ENCODE measurements at places on chromosomes 16 and 17.

DNA sequence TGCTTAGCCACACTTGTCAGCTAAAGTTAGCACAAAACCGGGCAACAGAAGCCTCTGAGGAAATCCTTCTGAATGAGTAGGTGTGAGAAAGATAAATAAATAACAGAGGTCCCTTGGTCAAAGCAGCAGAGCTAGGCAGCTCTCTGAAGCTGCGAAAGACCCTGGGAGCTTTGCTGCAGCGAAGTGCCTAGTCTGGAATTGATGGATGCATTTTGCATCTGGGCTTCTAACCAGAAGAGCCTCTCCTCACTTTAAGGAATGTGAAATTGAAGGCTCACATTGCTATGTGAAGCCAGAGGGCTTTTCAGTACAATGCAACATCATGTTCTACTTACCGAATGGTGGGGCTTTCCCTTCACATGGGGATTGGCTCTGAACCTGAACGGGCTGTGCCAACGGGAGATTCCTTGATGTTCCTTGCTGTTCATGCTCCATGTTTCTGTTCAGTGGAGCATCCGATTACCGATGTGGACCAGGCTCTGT lies 274.6 kb downstream of the HS3ST3B1 start:
- no peak for DNase-seq

DNA sequence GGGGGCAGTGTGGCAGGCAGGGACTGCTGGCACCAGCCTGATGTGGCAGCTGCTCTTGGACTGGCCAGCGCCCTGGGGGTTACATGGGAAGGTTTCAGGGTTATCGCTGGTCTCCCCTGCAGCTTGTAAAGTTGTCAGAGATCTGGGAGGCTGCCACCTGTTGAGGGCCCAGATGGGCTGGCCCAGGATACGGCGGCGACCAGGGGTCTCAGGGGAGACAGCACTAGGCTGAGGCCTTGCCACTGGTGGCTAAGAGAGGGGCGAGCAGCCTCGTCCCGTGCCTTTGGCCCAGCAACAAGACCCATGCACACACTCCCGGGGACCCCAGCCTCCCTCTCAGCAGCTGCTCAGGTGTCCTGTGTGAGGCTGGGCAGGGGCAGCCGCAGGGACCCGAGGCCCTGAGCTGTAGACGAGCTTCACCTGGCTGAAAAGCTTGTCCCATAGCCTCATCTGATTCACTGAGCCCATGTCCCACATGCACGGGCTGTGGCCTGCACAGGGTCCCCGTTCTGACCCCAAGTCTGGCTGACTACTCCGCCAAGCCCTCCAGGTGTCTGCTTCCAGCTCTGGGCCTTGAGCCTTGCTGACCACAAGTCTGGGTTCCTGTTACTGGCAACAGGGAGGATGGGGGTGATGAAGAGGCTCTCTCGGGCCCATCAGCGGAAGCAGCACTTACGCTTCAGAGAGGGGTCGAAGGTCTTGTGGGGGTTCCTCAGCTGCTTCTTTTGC lies 6.2 kb downstream of the DUS1L start:
- DNase-seq: no peak

- peak; percentile 76 for DNase-seq
Observed at GRCh38 chr17:29778956-29779811, 150.8 kb downstream of the SSH2 start.

DNA sequence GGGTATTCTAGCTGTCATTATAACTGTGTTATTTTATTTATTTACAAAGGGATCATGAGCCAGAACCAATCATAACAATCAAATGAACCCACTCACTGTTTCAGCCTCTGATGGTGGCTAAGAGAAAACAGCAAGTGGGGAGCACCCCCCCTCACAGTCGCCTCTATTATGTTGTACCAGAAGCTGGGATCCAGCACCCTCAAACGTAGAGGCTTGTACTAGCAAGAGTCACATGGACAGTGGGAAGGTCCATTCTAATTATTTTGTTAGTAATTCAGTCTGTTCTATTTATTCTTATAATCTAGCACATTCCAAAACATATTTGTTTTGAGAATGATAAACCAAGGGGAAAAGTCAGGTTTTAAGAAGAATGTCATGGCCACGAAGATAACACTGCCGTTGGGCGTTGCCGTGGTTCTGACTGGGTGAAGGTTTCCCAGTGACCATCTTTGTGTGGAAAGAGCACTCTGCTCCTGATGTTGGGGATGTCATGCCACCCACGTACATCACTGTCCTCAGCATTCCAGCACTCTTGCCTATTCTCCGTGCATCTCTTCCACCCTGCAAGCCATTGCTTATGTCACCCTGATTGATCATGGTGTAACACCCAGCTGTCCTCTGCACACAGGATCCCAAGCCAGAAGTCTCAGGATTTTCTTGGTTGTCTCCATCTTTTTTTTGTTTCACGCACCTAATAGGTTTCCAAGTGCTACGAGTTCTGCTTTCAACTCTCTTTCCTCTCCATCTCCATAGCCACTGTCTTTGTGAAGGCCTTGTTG lies 205.8 kb downstream of the PRKCA start:
- no peak for DNase-seq

DNA sequence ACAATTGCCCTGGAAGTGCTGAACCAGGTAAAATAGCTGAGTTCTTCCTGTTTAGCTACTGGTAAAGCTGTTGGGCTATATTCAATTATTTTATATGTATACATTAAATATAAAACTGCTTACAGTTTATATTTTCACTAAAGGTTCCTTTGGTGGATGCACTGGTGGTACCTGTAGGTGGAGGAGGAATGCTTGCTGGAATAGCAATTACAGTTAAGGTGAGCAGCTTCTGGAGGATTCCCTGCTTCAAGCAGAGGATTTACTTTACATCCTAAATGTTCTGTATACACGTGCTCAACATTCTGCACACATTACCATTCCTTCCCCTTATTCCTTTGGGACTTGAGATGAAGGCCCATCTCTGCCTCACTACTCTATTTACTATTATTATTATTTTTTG lies 14.9 kb downstream of the TSR1 start:
- no peak for DNase-seq

GRCh38 chr16:74034862-74035261 lies 261.8 kb upstream of the PSMD7 start:
- peak; percentile 26 for DNase-seq

DNA sequence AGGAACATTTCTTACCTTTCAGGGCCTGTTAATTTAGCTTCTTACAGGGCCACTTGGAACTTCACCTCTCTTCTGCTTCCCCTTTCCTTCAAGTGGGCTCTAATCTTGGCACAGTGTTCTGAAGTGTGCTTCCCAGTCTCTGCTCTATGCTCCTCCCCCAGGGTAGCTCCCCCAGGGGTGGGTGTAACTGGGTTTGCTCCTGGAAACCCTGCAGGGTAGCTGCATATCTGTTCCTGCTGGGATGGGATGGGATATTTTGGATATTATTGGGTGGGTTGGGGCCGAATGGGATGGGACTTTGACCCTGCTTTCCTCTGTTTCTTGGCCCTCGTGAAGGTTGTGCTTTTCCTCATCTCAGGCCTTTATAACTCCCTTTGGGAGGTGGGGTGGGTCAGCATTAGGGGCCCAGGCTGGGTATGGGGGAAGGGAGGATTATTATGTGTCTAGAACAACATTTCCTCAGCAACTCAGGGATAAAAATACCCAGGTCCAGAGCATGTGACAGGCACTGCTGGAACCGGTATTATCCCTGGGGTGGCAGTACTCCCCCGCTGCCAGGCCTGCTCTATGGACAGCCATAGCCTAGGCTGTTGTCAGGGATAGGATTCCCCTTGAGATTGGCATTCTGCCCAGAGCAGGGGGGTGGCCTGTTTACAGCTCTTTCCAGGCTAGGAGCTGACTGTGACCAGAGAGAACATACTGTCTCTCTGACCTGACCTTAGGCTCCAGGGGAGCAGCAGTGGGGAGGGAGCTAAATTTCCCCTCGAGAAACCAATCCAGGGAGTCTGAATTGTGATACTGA lies 5.0 kb downstream of the NFE2L1 start:
- DNase-seq: no peak

DNA sequence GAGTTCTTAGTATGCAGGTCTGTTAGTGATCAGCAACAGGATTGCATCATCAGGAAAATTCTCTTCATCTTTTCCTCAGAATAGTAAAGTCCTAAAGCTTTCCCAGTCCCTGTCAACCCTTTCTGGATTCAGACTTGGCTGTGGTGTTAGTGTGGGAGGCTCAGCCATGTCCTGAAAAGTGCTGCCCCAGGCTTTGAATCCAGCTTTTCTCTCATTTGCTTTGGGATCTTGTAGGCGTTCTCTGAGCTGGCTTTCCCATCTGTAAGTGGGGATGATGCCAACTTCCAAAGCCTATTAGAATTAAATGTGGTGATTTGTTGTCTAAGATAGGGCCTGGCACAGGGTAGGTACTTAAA lies 3.0 kb downstream of the ALKBH5 start:
- DNase-seq: no peak

- DNase-seq: no peak
Observed at GRCh38 chr16:57859331-57859730, 57.0 kb upstream of the KIFC3 start.

- DNase-seq: no peak
Observed at GRCh38 chr17:75081611-75082540, 5.9 kb upstream of the SLC16A5 start.

DNA sequence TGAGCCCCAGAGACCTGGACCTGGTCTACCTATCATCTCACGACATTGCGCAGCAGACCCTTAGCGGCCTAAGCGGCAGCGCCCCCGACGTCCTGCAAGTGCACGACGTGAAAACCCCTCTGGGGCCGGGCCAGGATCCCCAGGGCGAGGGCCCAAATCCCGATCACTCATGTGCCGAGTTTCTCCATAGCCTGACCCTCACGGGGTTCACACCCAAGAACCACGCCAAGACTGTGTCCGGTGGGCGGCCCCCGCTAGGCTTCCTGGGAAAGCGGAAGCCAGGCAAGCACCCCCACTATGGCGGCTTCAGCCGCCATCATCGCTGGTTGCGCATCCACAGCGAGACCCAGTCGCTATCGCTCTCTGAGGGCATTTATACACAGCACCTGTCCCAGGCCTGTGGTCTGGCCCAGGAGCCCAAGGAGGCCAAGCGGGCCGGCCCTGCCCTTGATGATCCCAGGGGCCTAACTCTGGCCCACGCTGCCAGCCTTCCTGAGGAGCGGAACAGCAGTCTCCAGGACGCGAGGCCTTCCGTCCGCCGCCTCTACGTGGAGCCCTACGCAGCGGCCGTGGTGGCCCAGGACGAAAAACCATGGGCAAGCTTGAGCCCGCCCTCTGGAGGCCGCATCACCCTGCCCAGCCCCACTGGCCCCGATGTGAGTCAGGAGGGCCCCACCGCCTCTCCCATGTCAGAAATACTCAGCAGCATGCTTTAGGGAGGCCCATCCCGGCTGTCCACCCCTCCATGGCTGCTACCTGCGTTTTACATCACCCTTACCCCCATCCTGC lies 82.8 kb upstream of the NOG start:
- DNase-seq: no peak

GRCh38 chr16:74922150-74923138 lies 62.5 kb downstream of the WDR59 start:
- DNase-seq: no peak

DNA sequence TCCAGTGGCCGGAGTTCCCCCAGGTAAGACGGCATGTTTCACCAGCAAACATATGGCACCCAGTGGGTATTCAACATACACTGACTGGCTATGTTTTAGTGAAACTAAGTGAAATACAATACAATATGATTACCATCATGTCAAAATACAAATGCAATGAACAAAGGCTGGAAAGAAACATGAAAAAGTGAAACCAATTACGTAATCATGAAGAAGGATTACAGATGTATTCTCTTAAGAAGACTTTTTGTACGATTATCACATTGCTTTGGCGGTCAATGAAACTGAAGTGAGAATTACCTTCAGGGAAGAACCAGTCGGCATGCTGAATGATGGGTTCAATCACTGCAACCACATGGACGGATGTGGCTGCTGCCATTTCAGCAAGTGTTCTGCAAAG lies 71.7 kb downstream of the ARHGAP17 start:
- DNase-seq: no peak

DNA sequence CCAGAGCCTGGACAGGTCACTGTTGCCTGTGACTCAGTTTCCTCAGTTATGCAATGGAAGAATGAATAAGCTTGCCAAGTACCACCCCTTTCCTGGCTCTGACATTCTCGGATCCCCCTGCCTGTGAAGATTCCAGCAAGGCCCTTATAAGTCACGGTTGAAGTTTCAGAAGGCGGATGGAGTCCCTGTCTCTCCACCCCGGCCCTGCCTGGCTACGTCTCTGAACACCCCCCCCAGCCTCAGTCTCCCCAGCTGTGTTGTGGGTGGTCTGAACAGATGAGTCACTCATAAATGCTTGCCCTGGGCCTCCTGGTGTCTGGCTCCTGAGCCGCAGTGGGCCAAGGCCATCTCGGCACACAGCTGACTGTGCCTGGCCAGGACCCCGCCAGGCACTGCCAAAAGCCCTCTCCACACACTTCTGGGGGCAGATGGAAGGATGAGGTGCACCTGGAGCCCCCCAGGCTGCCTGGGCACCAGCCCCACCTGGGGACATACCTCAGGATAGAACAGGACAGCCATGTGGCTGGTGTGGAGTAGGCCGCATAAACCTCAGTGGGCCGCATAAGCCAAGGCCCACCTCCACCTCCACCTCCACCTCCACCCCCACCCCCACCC lies 15.4 kb downstream of the VASN start:
- DNase-seq: no peak

DNA sequence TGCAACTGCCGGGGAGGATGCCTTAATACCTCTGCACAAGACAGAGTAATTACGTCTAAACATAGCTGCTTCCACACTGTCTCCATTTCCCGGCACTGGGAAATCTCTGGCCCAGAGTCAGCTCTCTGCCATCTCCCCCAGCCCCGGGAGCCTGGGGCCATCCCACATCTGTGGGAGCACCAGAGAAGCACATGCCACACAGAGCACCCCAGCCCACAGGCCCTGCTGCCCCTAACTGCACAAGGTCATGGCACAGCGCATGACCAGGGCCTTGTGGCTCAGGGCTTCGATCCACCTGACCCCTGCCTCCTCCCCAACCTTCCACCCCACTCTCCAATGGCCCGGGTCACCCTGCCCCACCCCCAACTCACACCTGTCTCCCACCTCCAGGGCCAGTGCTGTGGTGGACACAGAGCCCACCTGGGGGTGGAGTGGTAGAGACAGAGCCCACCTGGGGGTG lies 36.6 kb upstream of the RBFOX3 start:
- no peak for DNase-seq

DNA sequence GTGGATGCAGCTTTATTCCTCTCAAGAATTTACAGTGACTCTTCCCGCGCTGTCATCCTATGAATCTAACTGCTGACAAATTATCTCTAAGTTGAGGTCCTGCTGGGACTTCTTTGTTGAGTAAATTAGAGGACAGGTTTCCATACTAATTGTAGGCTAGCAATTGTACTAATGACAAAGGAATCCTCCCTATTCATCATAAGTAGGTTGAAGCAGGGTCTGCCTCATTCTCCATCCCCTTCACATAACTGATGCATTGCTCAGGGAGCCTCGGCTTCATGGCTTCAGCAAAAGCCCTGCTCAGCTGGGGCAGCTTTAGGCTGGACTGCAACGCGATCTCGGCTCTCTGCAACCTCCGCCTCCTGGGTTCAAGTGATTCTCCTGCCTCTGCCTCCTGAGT lies 83.1 kb upstream of the IRX6 start:
- DNase-seq: no peak

DNA sequence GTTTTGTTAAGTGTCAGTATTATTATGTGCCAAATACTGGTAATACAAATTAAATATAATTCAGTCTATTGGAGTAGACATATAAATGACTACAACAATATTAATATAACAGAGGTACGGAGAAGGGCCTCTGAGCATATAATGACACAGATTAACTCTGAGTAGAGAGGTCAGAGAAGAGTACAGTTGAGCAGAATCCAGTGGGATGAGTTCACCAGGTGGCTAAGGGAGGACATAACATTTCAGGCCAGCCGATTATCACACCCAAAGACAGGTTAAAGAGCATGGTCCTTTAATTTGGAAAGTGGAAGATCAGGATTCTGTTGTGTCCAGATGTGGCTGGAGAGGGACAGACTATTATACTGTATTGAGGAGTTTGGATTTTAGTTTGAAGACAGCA lies 11.3 kb downstream of the NFATC3 start:
- DNase-seq: no peak

Measured in GM13977 (cell line).